Mesangial cell (primary cell): ENCODE measurements at places on chromosomes 7 and 10. TPM values are rescaled to one million over a fixed set of nuclear protein-coding genes. Genes with fewer than 3 reads are reported as not detected.

The ZFAND4 gene
- total RNA-seq = 6.8 and 7.5 TPM in 2 replicates

The LIPK gene
- total RNA-seq = not detected in 2 replicates

The RAB19 gene
- total RNA-seq = 0.33 and 3.8 TPM in 2 replicates

The EPO gene
- not detected in 2 replicates for total RNA-seq

The PCBD1 gene
- 108 and 123 TPM in 2 replicates for total RNA-seq
